ENCODE measurements at places on chromosomes 6 and 20. TPM values are rescaled to one million over a fixed set of nuclear protein-coding genes. Genes with fewer than 3 reads are reported as not detected.

- no peak for DNase-seq
Measured at GRCh38 chr6:73078908-73079610, 146.2 kb downstream of the KHDC1L start.

GRCh38 chr20:22890594-22891300 is 144.4 kb upstream of the SSTR4 start:
- no peak for DNase-seq

DNA sequence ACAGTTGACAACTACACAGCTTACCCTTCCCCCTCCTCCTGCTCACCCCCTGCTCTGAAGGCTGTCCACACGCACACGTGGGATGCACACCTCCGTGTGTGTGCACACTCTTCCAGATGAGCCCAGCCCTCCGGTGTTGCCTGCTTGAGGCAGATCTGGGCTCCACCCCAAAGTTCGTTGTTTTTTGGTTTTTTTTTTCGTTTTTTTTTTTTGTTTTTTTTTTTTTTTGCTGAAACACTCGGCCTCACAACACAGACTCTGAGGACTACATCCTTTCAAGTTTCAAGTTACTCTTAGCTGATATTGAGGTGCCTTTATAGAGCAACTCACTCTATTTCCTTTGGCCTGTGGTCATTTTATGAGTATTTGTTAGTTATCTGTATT is 88.2 kb downstream of the RREB1 start:
- DNase-seq = peak; percentile 63

- DNase-seq = no peak
Measured at GRCh38 chr6:38080889-38081288, 261.4 kb downstream of the ZFAND3 start.

- DNase-seq = no peak
Measured at GRCh38 chr20:16263582-16263981, 309.7 kb downstream of the KIF16B start.

GRCh38 chr6:121260651-121261102 is 73.6 kb downstream of the TBC1D32 start:
- DNase-seq = no peak

ROS1 gene
- not detected for total RNA-seq

TFAP2C gene
- not detected for total RNA-seq
